Nephron progenitor cell (in vitro differentiated cells): ENCODE measurements at places on chromosomes 2 and 18.

DNA sequence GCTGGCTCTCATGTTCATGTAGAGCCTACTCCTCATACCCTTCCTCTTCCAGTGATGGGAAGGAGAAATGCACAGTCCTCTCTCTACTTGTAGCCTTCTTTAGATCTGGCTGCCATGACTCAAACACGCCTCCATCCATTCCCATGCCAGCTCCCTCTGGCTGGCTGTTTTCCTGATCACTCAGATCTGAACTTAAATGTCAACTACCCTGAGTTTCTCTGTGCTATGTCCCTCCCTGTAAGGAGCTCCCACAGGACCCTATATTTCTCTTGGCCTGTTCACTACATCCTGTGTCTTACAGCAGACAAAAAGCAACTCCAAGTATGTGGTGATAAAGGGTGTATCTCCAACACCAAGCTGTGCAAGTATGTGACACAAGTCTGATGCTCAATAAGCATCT is 152.4 kb downstream of the TCF4 start:
- no peak for DNase-seq

DNA sequence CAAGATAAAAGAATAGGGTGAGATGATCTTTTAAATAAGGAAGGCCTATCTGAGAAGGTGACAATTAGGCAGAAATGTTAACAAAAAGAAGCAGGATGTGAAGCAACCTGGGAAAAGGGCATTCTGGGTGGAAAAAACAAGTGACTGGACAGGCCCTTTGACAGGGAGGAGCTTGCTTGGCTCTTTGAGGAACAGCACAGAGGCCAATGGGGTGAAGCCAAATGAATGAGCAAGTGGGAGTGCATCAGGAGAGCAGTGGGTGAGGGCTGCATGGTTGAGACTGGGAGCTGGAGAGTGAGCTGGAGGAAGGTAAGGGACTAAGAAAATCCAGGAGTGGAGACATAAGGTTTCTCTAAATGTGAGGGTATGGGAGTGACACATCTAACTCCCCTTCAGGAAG is 126.9 kb downstream of the TDRD15 start:
- DNase-seq: no peak

DNA sequence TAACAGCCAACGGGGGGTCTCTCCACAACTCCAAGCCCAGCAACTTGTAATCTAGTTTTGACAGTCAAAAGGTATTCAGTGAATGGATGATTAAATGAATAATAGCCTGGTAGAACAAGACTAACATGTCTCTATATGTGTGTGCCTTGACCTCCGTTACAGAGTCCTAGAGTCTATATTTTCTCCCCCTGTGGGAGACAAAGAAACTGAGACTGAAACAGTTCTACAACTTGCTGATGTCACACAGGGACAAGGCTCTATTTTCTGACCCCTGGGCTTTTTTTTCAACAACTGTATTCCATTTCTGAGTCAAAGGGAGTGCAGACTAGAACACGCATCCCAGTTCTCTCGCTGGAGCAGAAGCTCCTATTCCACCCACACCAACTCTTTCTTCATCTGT is 223.6 kb upstream of the AGAP1 start:
- no peak for DNase-seq

- DNase-seq: no peak
Observed at GRCh38 chr2:165618806-165619205, 149.3 kb downstream of the CSRNP3 start.

- DNase-seq: peak; percentile 95
Observed at GRCh38 chr2:181677912-181678586, 2.3 kb downstream of the NEUROD1 start.

GRCh38 chr2:112832841-112833638 is 3.5 kb downstream of the IL1B start:
- DNase-seq: no peak

DNA sequence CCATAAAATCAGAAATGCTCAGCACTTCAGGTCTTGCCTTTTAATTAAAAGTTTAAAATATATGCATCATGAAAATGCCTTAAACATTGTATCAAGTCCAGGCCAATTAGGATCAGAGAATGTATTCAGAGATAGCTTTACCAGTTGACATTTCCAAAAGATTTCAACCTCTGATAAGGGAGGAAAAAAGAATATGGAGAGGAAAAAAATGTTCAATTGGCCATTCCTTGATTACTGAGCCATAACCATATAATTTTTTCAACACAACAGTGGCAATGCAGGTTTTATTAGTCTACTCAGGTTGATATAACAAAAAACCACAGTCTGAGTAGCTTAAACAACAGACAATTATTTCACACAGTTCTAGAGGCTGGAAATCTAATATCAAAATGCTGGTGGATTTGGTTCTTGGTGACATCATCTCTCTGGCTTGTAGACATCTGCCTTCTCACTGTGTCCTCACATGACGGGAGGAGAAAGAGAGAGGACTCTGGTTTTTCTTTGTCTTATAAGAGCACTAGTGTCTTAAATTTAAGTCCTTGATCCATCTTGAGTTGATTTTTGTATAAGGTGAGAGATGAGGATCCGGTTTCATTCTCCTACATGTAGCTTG is 111.9 kb downstream of the IRS1 start:
- DNase-seq: no peak

GRCh38 chr18:49352321-49352720 is 108.1 kb downstream of the DYM start:
- DNase-seq: no peak

DNA sequence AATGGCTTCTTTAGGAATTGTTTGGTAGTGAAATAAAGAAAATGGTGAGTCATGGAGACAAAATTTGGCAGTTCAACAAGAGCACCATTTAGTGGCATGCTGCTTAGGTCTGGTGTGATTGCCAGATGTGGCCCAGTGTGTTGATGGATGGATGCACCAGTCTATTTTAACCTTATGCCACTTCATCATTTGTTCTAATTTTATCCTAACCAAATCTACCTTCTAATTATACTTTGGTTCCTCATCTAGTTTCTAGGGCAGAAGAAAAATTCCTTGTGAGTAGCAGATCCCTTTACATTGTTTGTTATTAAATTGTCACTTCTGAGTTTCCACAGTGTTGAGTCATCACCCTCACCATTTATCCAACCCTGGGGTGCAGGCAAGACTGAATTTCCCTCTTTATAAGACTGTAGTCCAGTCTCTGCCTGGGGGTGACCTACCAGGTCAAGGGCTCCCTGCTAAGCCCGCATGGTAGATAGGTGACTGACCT is 32.5 kb downstream of the NABP1 start:
- no peak for DNase-seq

- DNase-seq: no peak
Observed at GRCh38 chr18:63646936-63647335, 2.9 kb upstream of the SERPINB4 start.

GRCh38 chr2:196054631-196055030 is 14.0 kb downstream of the DNAH7 start:
- DNase-seq: no peak
